ENCODE measurements at places on chromosomes 5 and 9.

DNA sequence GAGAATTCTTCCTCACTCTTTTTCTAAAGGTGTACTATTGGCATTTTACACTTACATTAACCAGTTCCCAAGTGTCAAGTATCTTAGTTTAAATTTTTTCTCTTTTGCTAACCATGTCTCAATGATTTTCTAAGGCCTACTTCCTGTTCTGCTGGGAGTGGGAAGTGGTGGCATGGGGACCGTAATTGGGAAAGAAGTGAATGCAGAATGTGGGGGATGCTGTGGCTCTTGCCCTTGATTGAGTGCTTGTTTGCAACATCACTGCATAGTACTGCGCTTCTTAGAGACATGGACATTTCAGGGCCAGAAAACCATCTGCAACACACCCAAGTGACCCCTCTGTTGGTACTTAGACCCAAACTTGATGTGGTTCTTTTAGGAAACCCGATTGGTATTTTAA is 32.8 kb downstream of the MRRF start:
- DNase-seq: no peak

- DNase-seq: no peak
Observed at GRCh38 chr9:109639674-109640579, 140.1 kb upstream of the PALM2AKAP2 start.

DNA sequence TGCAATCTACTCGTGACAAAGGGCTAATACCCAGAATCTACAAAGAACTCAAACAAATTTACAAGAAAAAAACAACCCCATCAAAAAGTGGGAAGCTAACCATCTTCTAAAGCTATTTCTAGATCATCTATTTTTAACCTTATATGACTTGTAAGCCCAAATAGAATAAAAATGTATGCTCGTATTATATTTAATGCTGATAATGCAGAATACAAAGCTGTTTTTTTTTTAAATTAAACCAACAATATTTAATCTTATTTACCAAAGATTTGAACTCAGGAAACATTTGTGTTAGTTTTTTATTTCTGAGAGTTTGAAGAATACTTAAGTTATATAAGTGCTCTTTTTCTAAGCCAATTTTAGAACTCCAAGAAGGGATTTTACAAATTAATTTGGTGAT is 652.1 kb downstream of the LRRC70 start:
- DNase-seq: no peak

GRCh38 chr5:54883374-54884194 is 101.8 kb downstream of the ESM1 start:
- no peak for DNase-seq

DNA sequence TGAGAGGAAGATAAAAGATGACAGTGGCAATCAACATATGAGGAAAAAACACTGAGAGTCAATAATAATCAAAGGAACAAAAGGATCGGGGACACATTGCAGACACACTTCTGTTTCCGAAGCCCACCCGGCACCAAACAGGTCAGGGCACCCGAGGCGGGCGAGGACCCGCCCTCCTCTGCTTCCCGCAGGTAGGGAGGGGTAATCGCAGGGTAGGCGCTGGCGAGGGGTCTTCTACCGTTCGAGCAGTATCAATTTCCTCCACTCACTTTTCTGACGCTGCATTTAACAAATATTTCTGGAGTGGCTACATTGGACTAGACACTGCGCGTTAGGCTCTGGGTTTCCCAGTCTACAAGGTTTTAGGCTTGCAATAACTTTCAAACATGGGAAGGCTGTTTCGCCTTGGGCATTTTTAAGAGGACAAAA is 1.3 kb downstream of the TXN start:
- DNase-seq: no peak

GRCh38 chr5:149990518-149991376 is 9.7 kb downstream of the TIGD6 start:
- DNase-seq: peak; percentile 22

GRCh38 chr5:139676406-139676805 is 28.3 kb downstream of the CXXC5 start:
- DNase-seq: no peak

GRCh38 chr9:129886226-129887174 is 51.2 kb downstream of the USP20 start:
- no peak for DNase-seq

- DNase-seq: no peak
Observed at GRCh38 chr9:81844131-81844567, 84.1 kb upstream of the SPATA31D4 start.

DNA sequence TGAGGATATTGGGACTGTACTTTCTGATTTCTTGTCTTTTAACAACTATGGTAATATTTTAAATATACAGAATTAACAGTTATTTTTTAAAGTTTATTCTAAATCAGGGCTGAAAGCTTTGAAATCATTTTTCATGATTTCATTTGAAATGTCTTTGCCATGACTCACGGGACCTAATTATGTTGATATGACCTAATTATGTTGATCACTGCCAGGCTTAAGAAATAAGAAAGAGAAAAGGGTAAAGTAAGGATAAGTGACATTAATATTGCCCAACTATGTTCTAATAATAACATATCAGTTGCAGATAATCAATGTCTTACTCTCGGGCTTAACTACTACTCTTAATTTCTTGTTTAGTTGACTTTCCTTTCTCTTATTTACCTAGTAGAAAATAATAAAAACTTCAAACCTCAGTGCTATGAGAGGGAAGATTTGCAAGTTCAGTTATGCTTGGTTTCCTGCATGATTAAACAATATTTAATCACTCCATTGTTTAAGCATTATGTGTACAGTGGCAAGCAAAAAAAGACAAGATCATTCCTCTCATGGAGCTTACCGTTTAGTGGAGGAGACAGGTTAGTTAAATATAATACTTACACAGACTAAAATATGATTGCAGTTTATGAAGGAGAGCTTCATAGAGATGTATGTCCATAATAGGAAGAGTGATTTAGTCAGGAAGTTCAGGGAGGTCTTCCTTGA is 67.0 kb upstream of the EIF4EBP3 start:
- DNase-seq: no peak

DNA sequence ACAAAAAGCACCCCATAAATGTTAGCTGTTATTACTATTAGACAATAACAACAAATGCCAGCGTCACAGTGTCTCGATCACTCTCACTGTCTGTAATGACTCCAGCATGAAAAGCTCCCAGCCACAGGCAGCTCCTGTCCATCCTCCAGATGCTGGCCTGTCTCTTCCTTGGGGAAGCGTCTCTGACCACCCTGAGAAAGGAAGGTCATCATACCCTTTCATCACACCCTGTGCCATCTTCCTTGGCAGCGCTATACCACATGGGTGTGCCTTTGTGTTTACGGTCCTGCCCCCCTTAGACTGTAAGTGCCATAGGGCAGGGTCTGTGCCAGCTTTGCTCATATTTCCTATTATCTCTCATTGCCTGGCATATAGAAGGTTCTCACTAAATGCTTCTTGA is 90.6 kb downstream of the PRRT1B start:
- no peak for DNase-seq

- DNase-seq: no peak
Observed at GRCh38 chr5:154179846-154180710, 10.5 kb upstream of the GALNT10 start.

DNA sequence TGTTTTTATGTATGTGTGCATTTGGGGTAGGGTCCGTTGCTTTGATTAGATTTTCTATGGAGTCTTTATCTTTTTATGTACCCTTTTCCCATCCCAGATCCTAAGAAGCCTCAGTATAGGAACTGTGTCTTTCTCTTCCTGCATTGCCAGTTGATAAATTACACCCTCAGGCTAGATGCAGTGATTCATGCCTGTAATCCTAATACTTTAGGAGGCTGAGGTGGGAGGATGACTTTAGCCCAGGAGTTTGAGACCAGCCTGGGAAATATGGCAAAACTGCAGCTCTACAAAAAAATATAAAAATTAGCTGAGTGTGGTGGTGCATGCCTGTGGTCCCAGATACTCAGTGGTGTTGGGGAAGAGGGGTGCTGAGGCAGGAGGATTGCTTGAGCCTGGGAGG is 40.2 kb downstream of the NLN start:
- no peak for DNase-seq

GRCh38 chr9:19156026-19156474 is 28.8 kb upstream of the PLIN2 start:
- no peak for DNase-seq

- no peak for DNase-seq
Observed at GRCh38 chr9:88447431-88447830, 59.2 kb downstream of the SPIN1 start.

GRCh38 chr9:69500896-69501295 is 171.3 kb downstream of the APBA1 start:
- DNase-seq: no peak

DNA sequence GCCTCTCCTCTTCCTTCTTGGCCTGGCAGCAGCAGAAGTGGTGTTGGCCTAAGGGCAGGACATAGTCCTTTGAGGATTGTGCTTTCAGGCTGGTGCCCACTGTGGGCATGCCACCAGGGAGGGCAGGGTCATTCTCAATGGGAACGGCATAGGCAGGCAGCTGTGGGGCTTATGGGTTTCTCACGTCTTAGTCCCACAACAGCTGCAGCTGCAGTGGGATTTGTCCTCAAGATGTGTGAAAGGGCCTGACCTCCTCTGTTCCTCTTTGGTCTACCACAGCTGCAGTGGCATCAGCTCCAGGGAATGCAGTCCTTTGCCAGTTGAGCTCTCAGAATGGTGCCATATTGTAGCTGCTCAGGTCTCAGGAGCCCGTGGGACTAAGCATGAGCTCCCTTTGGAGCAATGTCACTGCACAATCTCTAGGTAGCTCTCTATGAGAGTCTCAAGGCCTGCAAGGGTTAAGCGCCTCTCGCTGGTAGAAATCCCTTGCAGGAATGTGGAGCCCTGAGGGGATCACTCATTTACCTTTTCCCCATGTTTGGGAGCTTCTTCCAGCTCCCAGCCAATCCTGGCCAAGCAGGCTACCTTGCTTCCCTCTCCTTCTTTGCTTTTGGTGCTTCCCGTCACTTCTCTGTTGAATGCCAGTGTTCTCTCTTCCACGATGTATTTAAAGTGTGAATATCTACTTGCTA is 104.8 kb downstream of the GNA14 start:
- DNase-seq: no peak

DNA sequence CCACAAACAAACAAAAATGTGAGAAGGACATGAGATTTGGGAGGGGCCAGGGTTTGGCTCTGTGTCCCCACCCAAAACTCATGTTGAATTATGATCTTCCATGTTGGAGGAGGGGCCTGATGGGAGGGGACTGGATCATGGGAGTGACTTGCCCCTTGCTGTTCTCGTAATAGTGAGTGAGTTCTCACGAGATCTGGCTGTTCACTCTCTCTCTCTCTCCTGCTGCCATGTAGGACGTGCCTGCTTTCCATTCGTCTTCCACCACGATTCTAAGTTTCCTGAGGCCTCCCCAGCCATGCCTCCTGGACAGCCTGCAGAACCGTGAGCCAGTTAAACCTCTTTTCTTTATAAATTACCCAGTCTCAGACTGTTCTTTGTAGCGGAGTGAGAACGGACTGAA is 118.7 kb downstream of the RXRA start:
- no peak for DNase-seq

DNA sequence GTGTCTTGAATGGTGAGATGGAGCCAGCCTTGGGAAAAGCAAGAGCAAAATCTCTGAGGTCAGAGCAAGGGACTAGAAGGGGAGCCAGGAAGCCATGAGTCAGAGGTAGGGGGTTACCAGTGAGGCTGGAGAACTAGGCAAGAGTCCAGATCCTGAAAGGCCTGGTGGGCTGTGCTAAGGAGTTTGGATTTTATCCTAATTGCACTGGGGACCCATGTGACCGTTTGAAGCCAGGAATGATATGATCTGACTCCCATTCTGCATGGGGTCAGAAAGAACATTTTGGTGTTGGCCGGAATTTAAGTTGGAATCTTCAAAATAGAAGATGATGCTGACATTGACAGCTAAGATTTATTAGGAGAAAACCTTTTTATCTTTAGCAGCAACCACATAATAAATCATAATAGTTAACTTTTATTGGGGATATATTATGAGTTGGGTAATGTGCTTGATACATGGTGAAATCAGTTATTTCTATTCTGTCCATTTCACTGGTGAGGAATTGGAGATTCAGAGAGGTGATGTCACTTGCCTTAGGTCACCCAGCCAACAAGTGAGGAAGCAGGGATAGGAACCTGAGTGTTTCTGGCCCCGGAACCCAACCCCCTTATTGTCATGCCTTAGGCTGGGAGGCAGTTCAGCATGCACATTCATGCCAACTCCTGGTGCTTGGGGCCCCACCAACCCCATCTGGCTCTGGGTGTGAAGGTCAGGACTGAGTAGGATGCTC is 61.5 kb upstream of the RARS1 start:
- DNase-seq: no peak

DNA sequence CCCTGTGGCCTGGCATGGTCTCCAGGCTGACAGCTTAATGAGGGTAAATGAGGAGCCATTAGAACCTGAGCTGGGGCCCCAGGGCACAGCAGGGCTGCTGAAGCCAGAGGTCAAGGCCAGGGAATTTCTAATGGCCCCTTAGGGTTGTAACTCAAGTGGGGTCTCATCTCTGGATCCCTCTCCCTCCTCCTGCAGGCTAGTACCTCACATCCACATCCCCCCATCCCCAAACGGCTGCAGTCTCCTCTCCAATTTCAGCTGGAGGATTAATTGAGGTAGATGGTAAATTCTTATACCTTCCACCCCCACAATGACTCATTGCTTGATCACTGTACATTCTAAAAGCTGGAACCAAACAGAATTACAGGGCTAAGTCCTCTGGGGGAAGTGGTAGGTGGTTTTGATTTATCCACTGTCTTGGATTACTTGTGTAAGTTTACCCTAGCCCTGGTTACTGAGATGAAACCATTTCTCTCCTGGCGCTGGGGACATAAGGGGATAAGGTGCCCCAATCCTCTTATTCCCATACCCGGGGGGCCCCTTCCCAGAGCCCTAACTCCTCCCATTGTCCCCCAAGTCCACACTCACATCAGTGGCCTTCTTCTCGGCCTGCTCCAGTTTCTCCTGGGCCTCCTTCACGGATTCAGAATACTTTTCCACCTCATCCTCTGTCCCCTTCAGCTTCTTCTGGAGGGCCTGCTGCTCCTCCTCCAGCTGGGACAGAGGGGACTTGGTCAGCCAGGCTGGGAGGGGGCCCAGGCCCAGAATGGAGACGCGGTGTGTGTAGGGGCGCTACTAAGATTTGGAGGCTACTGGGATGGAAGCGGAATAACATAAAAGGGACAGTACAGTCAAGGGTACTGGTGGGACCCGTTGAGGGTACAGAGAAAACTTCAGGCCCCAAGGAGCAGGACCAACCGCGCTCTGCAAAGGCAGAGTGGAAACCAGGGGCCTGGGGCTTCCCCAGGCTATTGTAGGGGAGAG is 875 bp downstream of the TPM2 start:
- DNase-seq: no peak

GRCh38 chr5:132070460-132071337 is 2.9 kb upstream of the CSF2 start:
- no peak for DNase-seq

- DNase-seq: peak; percentile 11
Observed at GRCh38 chr5:96816411-96816939, 8.7 kb upstream of the ERAP1 start.

Measured in activated CD8-positive, alpha-beta memory T cell treated with anti-CD3 and anti-CD28 coated beads for 1 hour (primary cell).